ENCODE measurements at places on chromosomes 1 and 21. TPM values are rescaled to one million over a fixed set of nuclear protein-coding genes. Genes with fewer than 3 reads are reported as not detected.
A peak's percentile ranks its signal among the peaks of the same experiment; 100 is the strongest.

GRCh38 chr1:219373616-219373935 is 199.9 kb downstream of the LYPLAL1 start:
- H3K4me1 ChIP-seq, result peaks cover 2% of the 10 kb centered on the region
- no peak overlapping the region for H3K4me3 ChIP-seq
- no peaks in the 10 kb centered on the region for H3K36me3 ChIP-seq

DNA sequence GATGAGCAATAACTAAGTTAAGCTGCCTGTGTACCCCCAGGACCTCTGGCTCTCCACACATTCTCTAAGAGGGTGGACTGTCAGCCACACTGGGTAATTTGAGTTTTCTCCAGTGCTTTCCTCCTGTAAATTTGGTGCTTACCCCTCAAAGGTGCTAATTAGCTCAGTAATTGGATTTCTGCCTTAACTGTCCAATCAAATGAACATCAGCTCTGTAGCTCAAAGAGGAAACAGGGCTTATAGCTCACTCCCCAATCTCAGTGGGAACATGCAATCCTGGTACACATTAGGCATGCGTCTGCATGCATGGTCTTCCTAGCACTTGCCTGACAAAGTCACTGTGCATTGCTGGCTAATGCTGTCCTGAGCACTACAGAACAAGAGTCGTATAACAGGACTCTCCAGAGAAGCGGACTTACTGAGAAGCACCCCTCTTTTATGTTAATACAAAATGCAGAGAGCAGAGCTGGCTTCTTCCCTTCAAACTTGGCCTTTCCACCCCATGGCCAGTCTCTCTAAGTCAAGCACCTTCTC is 110.1 kb downstream of the NTPCR start:
- H3K27ac ChIP-seq, result no peak overlapping the region
- no peaks in the 10 kb centered on the region for H3K36me3 ChIP-seq
- peaks cover 2% of the 10 kb centered on the region for H3K27me3 ChIP-seq
- peaks cover 6% of the 10 kb centered on the region for H3K4me1 ChIP-seq
- H3K4me3 ChIP-seq, result no peak overlapping the region

DNA sequence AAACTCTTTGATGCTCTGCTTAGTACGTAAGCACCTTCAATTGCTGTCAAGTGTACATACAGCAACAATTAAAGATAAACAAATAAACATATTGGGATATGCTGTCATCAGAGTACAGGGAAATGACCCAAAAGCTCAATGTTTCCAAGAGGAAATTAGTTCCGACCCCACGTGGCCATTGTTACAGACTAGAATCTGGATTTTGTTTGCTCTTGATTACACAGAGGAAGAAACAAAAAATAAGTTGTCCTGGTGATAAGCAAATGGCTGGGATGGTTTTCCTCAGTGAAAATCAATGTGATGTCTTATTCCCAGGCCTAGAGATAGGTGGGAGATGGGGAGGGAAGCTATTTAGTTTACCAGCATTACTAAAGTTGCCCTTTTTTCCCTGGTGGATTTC is 113.0 kb upstream of the UBE2U start:
- no peak overlapping the region for H3K4me3 ChIP-seq
- H3K4me1 ChIP-seq, result peaks cover 2% of the 10 kb centered on the region
- DNase-seq, result no peak
- H3K27me3 ChIP-seq, result no peaks in the 10 kb centered on the region
- no peak overlapping the region for H3K27ac ChIP-seq

DNA sequence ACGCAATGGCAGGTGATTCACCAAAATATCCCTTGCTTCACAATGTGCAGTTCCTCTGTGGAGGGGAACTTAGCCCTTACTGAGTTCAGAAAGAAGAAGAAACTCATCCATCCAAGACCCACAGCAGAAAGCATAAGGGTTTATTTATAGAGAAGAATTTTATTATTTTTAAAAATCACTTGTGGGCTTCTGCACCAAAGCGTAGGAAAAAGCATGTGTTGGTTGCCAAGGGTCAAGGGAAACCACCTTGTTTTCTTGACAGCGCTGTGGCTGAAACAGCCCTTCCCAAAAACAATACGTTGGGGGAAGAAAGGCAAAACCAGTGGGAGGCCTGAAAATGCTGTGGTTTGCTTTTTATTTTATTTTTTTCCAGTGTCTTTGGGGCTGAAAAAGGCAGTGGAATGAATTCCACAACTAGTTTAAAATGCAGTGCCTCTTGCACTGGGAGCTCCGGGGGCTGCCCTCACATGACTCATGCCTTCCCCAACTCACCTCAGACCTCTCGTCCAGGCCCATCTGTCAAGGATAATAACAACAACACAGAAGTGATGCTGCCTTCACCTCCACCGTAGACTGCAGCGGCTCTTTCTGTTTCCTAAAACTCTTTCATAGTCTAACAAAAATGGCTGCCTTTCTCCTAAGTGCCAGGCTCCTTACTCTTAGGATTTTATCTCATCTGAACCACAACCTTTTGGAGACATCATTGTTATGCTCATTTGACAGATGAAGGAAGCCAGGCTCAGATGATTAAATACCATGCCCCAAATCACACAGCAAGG is 224.2 kb upstream of the JUN start:
- DNase-seq, result peak; percentile 28
- no peak overlapping the region for H3K27ac ChIP-seq
- peaks cover under 1% of the 10 kb centered on the region for H3K4me1 ChIP-seq
- H3K4me3 ChIP-seq, result no peak overlapping the region

GRCh38 chr1:154433161-154433764 is 28.1 kb downstream of the IL6R start:
- no peak overlapping the region for H3K4me3 ChIP-seq
- DNase-seq, result no peak
- H3K4me1 ChIP-seq, result peaks cover 20% of the 10 kb centered on the region
- H3K27ac ChIP-seq, result no peak overlapping the region

SPRR1B gene
- not detected for total RNA-seq

- H3K36me3 ChIP-seq, result peaks cover 27% of the 10 kb centered on the region
- H3K27ac ChIP-seq, result peak overlapping the region; percentile 99
- H3K27me3 ChIP-seq, result no peaks in the 10 kb centered on the region
- peak; percentile 94 for DNase-seq
- H3K4me3 ChIP-seq, result no peak overlapping the region
Measured at GRCh38 chr1:221718381-221719277, 23.3 kb downstream of the DUSP10 start.

GRCh38 chr1:204627436-204627835 is 58.1 kb downstream of the LRRN2 start:
- no peaks in the 10 kb centered on the region for H3K4me1 ChIP-seq
- DNase-seq, result no peak
- H3K36me3 ChIP-seq, result no peaks in the 10 kb centered on the region
- H3K27ac ChIP-seq, result no peak overlapping the region
- H3K27me3 ChIP-seq, result peaks cover 55% of the 10 kb centered on the region

BEST4 gene
- not detected for total RNA-seq

USP48 gene
- total RNA-seq, result 47.2 TPM

KNCN gene
- total RNA-seq, result not detected

DNA sequence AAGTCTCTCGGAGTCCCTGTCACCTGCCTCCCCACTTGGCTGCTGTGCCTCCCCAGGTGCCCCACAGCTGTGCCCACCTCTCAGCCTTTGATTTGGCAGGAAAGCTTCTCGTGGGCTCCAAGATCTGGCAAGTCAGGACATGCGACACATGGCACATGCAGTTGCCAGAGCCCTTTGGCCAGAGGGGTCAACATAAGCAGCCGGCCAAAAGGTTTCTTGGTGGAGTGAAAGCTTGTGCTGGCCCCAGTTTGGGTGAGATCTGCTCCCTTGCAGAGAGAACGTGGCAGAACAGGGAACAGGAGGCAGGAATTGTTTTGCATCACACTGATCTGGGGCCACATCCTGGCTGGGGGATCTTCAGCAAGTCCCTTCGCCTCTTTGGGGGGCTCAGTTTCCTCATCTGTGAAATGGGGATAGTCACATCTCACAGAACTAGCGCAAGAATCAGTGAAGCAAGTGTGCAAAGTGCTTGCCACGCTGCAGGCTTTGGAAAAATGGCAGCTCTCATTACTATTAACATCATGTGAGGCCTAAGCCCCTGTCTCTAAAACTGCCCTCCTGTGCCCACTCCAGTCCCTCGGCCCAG is 232.6 kb downstream of the TRABD2B start:
- H3K36me3 ChIP-seq, result no peaks in the 10 kb centered on the region
- H3K4me1 ChIP-seq, result no peaks in the 10 kb centered on the region
- no peak overlapping the region for H3K27ac ChIP-seq
- peaks cover 3% of the 10 kb centered on the region for H3K27me3 ChIP-seq

- H3K4me3 ChIP-seq, result no peak overlapping the region
- no peak for DNase-seq
- peaks cover 13% of the 10 kb centered on the region for H3K36me3 ChIP-seq
- H3K4me1 ChIP-seq, result no peaks in the 10 kb centered on the region
Measured at GRCh38 chr1:51756290-51756689, 122.2 kb downstream of the NRDC start.

GRCh38 chr1:103387898-103388297 is 137.6 kb upstream of the RNPC3 start:
- H3K27me3 ChIP-seq, result no peaks in the 10 kb centered on the region
- no peaks in the 10 kb centered on the region for H3K4me1 ChIP-seq
- no peak overlapping the region for H3K27ac ChIP-seq
- no peak overlapping the region for H3K4me3 ChIP-seq
- no peak for DNase-seq

GRCh38 chr1:2604844-2605508 is 18.4 kb downstream of the PRXL2B start:
- no peaks in the 10 kb centered on the region for H3K27me3 ChIP-seq
- H3K4me3 ChIP-seq, result no peak overlapping the region
- H3K27ac ChIP-seq, result no peak overlapping the region
- DNase-seq, result no peak
- H3K36me3 ChIP-seq, result no peaks in the 10 kb centered on the region
- no peaks in the 10 kb centered on the region for H3K4me1 ChIP-seq

DNA sequence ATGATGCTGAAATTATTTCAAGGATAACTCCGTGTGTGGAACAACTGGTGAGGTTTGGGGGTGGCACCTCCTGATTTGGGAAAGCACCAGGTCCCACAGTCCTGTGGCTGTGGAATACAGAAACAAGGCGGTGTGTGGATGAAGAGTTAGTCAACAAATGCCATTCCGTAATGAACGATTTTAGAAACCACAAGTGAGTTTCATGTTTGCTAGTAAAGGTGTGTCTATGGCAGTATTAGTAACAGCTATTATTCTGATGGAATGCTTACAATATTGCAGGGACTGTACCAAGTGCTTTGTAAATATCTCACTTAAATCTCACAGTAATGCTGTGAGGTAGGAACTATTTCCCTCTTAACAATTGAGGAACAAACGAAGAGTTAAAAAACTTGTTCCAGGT is 53.8 kb downstream of the B3GALNT2 start:
- no peak for DNase-seq
- no peak overlapping the region for H3K4me3 ChIP-seq
- H3K27ac ChIP-seq, result no peak overlapping the region
- no peaks in the 10 kb centered on the region for H3K27me3 ChIP-seq

- H3K27ac ChIP-seq, result no peak overlapping the region
- no peaks in the 10 kb centered on the region for H3K36me3 ChIP-seq
- no peaks in the 10 kb centered on the region for H3K4me1 ChIP-seq
Measured at GRCh38 chr21:17929510-17929909, 110.4 kb upstream of the C21orf91 start.

GRCh38 chr1:160404094-160404493 is 3.7 kb downstream of the VANGL2 start:
- no peak for DNase-seq
- no peaks in the 10 kb centered on the region for H3K4me1 ChIP-seq
- no peak overlapping the region for H3K27ac ChIP-seq
- H3K27me3 ChIP-seq, result peaks cover 24% of the 10 kb centered on the region

RGS8 gene
- not detected for total RNA-seq

DNA sequence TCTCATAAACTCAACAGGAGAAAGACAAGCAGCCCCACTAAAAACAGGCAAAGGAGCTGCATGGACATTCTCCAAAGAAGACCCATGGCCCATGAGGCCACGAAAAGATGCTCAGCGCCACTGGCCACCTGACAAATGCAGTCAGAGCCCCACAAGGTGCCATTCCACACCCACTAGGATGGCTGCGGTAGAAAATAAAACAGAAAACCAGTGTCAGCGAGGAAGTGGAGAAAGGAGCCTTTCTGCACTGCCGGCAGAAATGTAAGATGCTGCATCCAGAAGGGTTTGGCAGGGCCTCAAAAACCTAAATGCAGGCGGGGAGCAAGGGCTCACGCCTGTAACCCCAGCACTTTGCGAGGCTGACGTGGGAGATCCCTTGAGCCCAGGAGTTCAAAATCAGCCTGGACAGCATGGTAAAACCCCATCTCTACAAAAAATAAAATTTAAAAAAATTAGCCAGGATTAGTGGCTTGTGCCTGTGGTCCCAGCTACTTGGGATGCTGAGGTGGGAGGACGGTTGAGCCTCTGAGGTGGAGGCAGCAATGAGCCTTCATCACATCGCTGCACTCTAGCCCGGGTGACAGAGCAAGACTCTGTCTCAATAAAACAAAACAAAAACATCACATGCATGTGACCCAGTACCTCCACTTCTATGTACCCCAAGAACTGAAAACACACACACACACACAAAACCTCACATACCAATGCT is 4.2 kb downstream of the WNT9A start:
- H3K4me3 ChIP-seq, result no peak overlapping the region
- H3K27me3 ChIP-seq, result no peaks in the 10 kb centered on the region
- no peak for DNase-seq

GRCh38 chr21:28548291-28548690 is 444.4 kb downstream of the LTN1 start:
- no peak overlapping the region for H3K27ac ChIP-seq
- H3K27me3 ChIP-seq, result no peaks in the 10 kb centered on the region
- peaks cover 2% of the 10 kb centered on the region for H3K4me1 ChIP-seq
- H3K4me3 ChIP-seq, result no peak overlapping the region

MRPS21 gene
- total RNA-seq, result 45.5 TPM

DNA sequence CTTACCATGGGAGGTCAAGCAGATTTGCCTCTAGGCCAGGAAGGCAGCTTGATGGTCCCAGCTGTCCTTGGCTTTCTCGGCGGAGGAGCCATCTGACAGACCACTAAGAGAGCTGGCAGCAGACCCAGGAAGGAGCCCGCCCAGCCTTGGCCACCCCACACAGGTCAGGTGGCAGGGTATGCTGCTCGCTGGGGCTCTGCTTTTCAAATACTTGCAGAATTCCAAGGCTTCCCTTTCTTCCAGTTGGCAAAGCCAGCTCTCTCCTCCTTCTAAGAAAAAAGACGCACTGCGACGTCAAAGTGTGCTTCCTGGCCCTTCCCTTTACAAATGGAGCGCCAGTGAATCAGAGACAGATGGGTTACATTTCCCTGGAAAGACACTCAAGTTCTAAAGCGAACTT is 229.4 kb downstream of the CACNA1E start:
- no peaks in the 10 kb centered on the region for H3K36me3 ChIP-seq
- no peak for DNase-seq
- no peaks in the 10 kb centered on the region for H3K4me1 ChIP-seq
- H3K4me3 ChIP-seq, result no peak overlapping the region

KRTAP19-5 gene
- not detected for total RNA-seq
